ENCODE measurements at places on chromosomes 6 and 20.

DNA sequence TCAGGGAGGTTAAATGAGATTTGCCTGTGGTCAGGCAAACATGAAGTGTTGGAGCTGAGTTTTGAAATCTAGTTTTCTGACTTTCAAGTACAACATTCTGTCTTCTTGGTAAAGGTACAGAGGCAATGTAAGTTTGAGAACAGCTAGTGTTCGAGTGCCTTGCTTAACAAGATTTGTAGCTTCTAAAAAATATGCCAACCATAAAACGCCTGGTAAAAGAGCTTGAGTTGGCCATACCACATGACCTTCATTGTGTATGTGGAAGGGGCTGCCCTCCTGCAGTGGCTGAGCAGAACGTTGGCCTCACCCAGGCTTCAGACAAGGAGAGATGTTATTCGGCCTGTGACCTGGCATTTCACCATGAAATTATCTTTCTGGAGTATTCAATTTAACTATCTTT is 86.5 kb downstream of the MAP7 start:
- no peak for DNase-seq

- DNase-seq: no peak
Observed at GRCh38 chr6:44078827-44079671, 48.2 kb downstream of the MRPL14 start.

GRCh38 chr6:149065121-149065520 is 252.4 kb upstream of the TAB2 start:
- DNase-seq: no peak

- no peak for DNase-seq
Observed at GRCh38 chr6:46954837-46955451, 33.2 kb upstream of the ADGRF5 start.

DNA sequence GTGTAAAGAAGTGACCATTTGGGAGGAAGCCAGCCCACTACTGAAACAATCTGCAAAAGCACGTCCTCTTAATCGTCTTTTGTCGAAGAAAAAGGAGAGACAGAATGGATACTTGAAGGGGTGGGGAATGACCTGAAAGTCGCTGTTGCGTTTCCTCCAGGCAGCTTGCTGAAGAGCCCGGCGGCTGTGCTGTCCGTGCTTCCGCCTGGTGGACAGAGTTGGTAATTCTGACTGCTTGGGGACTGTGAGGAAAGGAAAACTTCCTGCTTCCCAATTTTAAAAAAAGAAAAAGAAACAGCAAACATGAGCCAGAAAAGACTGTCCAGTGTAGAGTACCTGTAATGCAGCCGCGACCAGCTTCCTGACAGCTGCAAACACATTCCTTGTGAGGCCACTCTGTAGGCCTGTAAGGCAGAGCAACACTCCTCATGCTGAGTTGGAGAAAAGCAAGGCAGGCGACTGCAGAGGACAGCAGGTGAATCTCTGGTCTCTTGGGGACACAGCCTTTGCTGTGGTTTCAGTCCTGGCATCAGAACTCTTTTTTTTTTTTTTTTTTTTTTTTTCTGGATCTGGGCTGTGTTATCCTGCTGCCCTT is 251.1 kb upstream of the TBX18 start:
- peak; percentile 78 for DNase-seq

- DNase-seq: no peak
Observed at GRCh38 chr20:15245896-15246295, 908.5 kb upstream of the FLRT3 start.

- no peak for DNase-seq
Observed at GRCh38 chr6:132456700-132457143, 55.4 kb upstream of the MOXD1 start.

GRCh38 chr6:33882154-33882553 is 78.4 kb upstream of the MLN start:
- DNase-seq: no peak

- no peak for DNase-seq
Observed at GRCh38 chr6:82113231-82113630, 134.3 kb downstream of the IBTK start.

DNA sequence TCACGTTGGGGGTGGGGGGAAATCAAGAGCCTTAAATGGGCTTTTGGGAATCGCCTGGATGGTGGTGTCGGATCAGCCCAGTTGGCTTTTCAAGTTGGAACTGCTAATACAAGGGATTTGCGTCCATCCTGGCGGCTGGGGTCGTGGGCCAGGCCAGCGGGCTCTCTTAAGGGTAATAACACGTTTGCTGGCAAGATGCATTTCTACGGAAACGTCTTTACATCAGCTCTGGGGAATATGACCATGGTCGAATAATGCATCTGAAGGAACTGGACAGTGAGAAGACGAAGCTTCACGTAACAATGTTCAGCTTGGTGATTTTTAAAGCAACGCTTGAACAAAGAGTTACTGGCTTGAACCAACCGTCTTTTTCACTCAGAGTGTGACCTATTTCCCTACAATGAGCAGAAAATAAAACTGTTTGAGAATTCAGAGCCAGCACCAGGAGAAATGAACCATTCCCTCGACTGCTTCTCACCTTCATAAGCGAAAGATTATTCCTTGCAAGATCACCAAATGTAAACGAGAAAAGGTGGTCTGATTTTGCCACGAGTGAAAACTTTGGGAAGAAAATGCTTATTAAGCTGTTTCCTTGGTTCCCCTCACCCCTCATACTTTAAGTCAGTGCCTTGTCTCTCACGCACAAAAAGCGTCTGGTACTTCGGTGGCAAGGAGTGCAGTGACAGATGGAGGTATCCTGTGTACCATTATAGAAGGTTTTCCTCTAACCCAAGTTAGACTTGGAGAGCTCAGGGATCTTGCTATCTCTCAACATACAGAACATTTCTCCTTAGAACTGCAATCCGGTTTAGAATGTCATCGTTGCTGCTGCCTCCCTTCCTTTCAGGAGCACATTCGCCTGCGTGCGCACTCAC is 1.4 kb upstream of the MARCKS start:
- DNase-seq: peak; percentile 54

- no peak for DNase-seq
Observed at GRCh38 chr20:48791014-48791413, 36.8 kb downstream of the PREX1 start.

DNA sequence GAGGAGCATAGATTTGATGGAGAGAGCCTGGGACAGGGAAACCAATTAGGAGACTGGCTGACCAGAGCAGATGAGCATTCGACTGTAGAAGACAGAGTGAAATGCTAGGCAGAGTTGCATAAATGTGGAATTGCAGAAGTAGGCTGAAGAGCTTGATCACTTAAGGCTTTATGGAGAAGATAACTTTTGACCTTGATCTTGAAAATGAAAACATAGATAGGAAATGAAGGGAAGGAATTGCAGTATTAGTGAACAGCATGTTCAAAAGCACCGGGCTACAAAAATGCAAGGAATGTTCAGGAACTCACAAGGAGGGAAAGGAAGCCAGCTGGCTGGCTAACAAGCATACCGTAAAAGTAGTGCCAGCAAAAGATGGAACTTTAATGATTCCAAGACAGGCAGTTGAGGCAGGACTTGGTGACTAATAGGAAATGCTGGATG is 20.5 kb upstream of the LTV1 start:
- DNase-seq: peak; percentile 7

GRCh38 chr6:167410462-167410861 is 85.6 kb downstream of the TTLL2 start:
- DNase-seq: no peak

GRCh38 chr20:14778875-14779274 is 441.5 kb upstream of the FLRT3 start:
- no peak for DNase-seq

DNA sequence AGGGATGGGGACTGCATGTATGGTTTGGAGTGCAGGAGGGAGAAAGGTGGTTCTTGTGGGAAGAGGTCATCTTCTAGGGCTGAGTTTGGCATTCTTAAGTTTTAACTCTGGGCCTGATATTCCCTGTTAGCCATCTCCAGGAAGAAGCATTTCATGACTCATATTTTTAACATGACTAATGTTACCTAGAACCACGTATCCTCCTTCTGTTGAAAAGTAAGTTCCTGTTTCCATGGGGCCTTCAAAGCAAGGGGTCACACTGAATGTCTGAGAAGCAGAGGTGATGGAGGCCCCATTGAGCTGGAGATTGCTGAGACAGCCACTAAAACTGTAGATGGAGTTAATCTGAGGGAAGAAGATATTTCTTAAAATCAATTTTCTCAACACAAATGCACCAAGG is 30.2 kb downstream of the FAM229B start:
- DNase-seq: peak; percentile 4

GRCh38 chr6:24147511-24148153 is 21.6 kb downstream of the NRSN1 start:
- DNase-seq: no peak

DNA sequence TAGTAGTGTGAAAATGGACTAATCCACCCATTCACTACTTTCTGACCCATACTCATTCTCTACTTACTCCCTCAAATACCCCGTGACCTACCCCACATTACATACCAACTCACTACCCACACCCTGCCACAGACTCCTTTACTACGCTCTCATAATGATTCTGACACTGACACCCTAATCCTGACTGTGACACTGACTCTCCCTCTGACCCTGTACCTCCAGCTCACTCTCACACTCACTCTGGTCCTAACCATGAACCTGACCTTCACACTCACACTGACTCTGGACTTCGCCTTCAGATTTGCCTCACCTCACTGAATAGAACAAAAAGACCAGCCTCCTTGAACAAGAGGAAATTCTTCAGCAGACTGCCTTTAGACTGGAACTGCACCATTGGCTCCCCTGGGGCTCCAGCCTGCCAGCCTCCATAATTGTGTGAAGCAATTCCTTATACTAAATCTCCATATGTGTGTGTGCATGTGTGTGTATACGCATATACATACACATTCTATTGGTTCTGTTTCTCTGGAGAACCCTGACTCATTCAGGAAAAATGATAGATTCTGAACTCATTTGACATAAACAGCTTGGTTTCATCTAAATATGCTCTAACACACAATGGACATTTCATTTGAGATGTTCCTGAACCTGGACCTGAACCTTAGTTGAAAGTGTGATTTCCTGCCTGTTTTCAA is 10.5 kb upstream of the ZNF343 start:
- peak; percentile 27 for DNase-seq

GRCh38 chr6:26454631-26455030 is 3.1 kb upstream of the BTN2A1 start:
- DNase-seq: no peak

DNA sequence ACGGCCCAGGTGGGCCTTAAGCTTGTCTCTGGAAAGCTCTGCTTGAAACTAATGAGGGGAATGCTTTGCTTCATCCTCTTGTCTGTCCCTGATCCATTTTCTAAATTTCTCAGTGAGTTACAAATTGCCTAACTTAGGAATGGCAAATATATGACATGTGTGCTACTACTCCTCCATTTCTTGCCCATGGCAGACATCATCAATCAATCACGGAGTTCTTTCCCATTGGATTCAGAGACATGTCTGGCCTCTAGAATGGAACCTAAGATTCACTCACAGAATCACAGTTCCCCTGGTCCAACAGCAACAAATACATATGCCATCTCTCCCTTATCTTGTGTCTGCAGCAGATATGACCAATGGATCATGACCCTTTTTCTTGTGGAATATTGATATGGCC is 6.6 kb upstream of the BPIFB4 start:
- DNase-seq: no peak

DNA sequence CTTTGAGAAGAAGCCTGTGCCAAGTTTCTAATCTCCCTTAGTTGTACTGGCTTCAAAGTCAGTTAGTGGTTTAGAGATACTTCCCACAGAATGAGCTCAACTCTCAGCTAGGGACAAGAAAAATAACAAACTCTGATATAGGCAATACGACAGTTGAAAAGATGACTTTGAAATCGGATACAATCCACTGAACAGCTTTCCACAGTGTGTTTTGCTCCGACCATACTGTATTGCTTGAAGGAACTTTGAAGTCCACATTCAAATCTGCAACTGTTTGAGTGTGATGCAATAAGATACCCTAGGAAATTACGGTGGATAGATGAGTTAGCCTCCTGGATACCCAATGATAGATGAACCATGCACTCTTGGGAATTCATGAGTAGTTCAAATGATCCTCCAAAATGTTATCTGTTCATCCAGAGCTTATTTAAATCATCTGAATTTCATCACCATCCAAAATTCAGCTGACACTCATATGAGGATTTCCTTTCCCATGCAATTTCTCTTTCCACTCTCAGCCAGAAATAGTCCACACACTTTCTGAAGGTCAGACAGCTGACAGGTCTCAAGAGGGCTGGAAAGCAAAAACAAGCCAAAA is 443.8 kb downstream of the HAO1 start:
- peak; percentile 72 for DNase-seq
